ENCODE measurements at places on chromosomes 3 and 15.

DNA sequence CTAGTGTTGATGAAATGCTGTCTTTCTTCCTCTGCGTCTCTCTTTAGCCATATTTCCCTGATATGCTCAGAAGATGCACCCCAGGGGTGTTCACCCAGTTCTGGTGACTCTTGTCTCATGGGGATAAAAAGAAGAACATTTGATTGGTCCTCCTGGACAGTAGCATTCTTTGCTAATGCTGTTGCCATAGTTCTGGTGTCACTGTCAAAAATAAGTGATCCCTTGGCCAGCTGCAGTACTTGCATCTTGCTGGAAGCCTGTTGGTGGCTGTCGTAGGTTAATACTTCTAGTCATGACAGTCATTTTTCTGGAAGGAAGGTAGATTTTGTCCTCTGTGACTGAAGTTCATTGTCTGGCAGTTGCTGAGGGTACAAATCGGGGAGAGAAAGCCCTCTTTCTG lies 124.5 kb downstream of the UNC13C start:
- DNase-seq, result no peak

GRCh38 chr3:191123946-191124345 lies 75.1 kb upstream of the OSTN start:
- no peak for DNase-seq

GRCh38 chr15:65406424-65407000 lies 16.2 kb downstream of the IGDCC4 start:
- no peak for DNase-seq

GRCh38 chr3:17076940-17077605 lies 192.3 kb downstream of the PLCL2 start:
- no peak for DNase-seq

GRCh38 chr3:20846066-20846465 lies 660.1 kb upstream of the SGO1 start:
- no peak for DNase-seq

DNA sequence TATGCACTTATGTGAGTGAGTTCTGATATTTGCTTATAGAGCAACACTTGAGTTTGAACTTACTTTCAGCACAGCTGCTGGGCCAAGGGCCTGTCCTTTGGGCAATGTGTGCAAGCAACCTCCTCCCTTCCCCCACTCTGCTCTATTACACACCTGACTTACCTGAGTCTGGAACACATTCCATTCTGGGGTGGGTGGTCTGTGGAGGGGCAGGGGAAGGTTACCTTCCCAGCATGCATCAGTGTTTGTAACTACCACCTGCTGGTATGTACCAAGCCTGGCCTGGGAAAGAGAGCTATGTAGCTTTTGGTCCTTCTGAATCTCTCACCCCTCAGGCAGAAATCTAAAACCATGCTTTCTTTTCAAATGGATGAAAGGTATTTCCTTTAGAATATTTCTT lies 103.0 kb downstream of the ISL2 start:
- no peak for DNase-seq

DNA sequence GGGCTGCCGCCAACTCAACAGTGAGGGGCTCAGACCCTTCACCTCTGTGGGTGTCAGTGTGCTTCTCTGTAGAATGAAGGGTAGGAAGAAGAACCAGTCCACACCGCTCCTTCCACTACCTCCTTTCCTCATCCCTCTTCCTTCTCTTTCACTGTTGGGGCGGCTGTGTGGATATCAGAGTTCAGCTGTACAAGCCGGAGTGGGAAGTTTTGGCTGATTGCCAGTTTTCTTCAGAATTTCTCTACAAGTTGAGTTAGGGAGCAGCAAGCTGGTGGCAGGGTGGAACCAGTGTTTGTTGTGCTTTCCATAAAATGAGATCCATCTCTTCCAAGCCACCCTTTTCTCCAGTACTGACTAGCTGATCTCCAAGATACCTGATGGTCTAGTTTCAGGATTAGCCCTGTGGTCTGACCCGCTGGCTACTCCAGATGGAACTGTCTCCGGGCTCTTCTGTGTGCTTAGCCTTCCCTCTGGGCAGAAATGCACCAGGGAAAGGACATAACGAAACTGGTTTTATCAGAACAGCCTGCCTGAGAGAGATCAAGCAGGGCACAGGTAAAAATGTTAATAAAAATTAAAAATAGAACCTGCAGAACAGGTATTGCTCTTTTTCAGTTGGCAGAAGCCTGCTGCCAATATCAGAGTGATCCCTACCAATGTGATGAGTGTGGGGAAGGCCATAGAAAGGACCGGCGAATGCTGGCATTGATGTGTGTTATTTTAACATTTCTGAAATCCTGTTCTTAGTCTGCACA lies 169.9 kb upstream of the TSC22D2 start:
- DNase-seq, result no peak

GRCh38 chr3:107013641-107014040 lies 363.6 kb upstream of the CCDC54 start:
- no peak for DNase-seq

- DNase-seq, result no peak
These were observed 8.4 kb downstream of the TTC21A start for GRCh38 chr3:39115870-39116269.

DNA sequence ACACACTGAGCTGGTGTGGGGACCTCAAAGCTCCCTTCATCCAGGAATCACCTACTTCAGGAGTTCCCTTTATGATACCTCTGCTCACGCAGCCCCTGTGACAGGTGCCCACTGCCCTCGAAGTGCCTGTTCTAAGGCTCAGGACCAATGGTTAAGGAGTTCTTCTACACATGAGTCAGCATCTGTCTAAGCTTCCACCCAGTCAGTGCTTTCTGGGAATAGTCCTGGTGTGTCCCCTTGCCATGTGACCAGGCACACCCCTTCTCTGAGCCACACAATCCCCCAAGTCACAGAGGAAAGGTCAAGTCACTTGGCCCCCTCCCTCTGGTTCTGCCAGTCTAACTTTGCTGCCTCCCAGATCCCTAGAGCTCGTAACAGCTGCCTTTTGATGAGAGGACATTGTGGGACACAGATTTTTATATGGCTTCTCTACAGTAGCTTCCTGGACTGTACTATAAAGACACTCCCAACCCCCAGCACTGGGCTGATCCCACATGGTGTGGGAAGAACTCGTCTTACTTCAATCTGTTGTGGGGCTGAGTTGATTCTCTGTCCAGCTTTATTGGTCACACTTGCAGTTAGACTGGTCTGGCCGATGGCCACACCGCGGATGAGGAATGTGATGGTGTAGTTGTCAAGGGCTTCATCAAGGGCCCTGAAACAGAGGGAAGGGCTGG lies 78.8 kb downstream of the NUP210 start:
- no peak for DNase-seq

- no peak for DNase-seq
These were observed 27.0 kb upstream of the TFG start for GRCh38 chr3:100682056-100682853.

DNA sequence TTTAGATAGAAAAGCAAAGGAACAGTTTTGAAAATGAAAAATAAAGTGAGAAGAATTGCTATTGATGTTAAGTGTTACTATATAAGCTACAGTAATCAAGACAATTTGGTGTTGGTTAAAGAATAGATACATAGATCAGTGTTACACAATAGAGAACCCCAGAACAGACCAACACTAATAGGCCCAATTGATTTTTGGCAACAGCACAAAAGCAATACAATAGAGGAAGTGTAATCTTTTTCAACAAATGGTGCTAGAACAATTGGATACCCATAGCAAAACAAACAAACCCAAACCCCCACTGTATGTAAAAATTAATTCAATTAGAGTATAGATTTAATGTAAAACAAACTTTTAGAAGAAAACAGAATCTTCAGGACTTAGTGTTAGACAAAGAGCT lies 61.8 kb downstream of the ATP11B start:
- DNase-seq, result no peak

GRCh38 chr15:36724493-36724892 lies 145.1 kb downstream of the CDIN1 start:
- DNase-seq, result no peak

- DNase-seq, result no peak
These were observed 294.3 kb upstream of the GBE1 start for GRCh38 chr3:82055792-82056191.

DNA sequence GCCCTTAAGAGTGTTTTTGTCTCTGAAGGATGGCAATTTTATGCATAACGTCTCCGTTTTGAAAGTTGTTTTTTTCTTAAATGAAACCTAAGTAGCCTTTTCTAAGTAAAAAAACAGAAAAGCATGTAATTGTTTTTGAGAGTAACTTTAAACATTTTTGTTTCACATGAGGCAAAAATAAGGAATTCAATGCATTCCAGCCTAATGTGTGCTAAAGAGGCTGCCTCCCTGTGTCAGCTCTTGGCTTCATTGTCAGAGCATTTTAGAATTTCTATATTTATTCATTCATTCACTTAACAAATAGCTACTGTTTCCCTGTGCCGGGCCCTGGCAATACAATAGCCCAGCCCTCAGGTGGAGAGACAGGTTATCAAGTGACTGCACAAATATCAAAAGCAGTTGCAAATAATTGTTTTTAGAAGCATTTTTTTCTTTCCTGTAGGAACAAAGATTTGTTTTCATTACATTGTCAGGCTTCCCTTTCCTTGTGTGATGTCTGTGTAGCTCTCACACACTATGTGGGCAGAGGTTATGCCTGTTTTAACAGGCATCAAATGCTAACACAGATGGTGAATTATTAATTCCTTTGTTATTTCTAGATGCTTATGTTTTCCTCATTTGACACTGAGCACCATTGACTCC lies 81.9 kb downstream of the CCK start:
- no peak for DNase-seq

GRCh38 chr3:94416768-94417167 lies 353.9 kb downstream of the NSUN3 start:
- no peak for DNase-seq

DNA sequence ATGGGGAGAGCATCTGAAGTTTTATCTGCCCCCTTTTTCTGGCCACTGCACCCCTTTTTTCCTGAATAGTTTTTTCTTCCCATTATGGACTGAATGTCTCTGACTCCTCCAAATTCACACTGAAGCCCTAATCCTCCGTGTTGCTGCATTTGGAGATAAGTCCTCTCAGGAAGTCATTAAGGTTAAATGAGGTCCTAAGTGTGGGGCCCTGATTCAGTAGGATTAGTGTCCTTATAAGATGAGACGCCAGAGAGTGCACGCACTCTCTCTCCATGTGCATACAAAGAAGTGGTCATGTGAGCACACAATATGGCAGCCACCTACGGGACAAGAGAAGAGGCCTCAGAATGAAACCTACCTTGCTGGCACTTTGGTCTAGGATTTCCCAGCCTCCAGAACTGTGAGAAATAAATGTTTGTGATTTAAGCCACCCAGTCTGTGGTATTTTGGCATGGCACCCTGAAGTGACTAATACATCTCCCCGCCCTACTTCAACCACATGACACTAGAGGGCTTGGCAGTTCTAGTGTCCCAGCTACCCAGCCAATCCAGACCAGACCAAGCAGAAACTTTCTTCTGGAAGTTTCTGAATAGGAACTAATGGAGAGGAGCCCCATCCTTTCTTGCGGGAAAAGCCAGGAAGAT lies 191.3 kb downstream of the PDE8A start:
- DNase-seq, result no peak

- no peak for DNase-seq
These were observed 21.2 kb upstream of the SHC4 start for GRCh38 chr15:48984811-48985352.

DNA sequence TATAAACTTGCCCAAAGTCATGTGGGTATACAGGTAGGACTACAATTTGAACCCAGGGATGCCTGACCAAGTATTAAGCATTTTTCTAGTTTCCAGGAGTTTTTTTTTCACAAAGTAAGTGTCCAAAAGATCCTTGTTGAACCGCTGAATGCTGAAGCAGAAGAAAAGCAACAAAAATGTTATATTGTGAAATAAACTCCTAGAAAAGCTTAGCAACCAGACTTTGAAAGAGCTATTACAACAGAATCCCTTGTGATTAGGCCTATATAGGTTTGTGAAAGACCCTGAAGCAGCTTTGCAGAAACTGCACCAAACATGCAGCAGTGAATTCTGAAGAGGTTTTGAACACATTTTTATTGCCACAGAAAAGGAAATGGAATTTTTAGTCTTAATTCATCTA lies 236.8 kb downstream of the TUSC7 start:
- no peak for DNase-seq

- peak; percentile 88 for DNase-seq
These were observed 97.3 kb downstream of the NPAP1 start for GRCh38 chr15:24772686-24773373.

- DNase-seq, result no peak
These were observed 479.8 kb downstream of the SHQ1 start for GRCh38 chr3:72368331-72368975.

GRCh38 chr3:76565496-76566210 lies 474.2 kb upstream of the ROBO2 start:
- no peak for DNase-seq

- no peak for DNase-seq
These were observed 551.2 kb downstream of the MECOM start for GRCh38 chr3:169112153-169112892.
